Substantia nigra (tissue), 51 donors: ENCODE measurements at places on chromosomes 7 and 10.

- no peak for DNase-seq
Observed at GRCh38 chr7:77293046-77293445, 93.4 kb upstream of the FGL2 start.

GRCh38 chr7:151673216-151673615 lies 153.5 kb upstream of the RHEB start:
- DNase-seq, result no peak

DNA sequence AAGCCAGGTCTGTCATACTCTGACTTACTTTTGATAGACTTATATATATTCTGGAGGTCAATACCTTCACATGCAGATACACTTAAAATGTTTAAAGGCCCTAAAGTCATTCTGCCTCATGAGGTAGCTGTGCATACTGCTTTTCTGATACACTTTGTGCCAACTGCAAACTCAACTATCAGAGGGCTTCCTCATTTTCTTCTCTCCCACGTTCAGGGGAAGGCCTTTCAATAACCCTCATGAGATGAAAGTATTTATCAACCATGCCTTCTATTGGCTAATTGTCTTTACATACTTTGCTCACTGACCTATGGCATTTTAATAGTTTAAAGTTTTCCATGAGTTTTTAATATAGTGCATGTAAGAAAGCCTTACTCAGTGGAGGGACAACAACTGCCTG lies 112.7 kb upstream of the AMPH start:
- no peak for DNase-seq

- DNase-seq, result no peak
Observed at GRCh38 chr7:106010331-106010730, 47.3 kb downstream of the CDHR3 start.

- no peak for DNase-seq
Observed at GRCh38 chr10:94155722-94156271, 162.1 kb downstream of the PLCE1 start.

- no peak for DNase-seq
Observed at GRCh38 chr10:71264345-71265200, 52.2 kb downstream of the UNC5B start.

- DNase-seq, result no peak
Observed at GRCh38 chr7:29565982-29566746, 2.5 kb downstream of the PRR15 start.

DNA sequence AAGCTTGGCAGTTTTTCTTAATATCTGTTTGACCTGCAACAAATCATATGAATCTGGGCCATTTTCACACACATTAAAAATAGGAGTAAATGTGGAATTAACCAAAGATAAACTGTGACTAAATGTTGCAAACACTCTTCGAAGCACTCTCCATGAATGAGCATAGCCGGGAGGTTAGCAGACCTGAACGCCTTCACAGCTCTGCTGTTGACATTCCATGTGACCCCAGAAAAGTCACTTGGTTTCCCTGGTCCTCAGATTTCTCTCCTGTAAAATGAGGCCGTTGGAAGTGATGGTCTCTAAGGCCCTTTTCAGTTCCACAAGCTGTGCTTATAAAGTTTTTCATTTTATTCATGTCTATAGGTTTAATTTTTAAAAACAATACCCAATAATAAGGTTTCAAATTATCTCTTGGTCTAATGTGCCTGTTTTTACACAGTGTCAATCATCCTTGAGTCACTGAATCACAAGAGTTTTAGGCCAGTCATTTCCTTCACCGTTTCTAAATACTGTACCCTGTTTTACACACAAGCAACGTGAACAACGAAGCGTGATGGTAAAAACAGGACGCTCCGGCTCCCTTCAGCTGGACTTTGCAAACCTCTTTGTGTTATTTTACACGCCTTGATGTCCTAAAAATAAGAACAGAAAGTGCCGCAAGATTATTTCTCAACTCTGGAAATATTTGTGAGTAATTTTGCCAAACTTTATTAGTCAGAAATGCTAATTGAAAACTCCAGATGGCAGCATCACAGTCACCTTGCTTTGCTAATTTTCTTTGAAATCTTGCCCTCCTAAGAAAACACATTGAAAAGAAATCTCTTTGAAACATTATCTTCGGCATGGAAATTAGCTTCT lies 38.6 kb upstream of the MET start:
- no peak for DNase-seq

GRCh38 chr10:62817766-62818425 lies 1.7 kb upstream of the EGR2 start:
- DNase-seq, result peak; percentile 55

- no peak for DNase-seq
Observed at GRCh38 chr10:104098358-104098925, 12.8 kb upstream of the COL17A1 start.

- no peak for DNase-seq
Observed at GRCh38 chr7:40674316-40674715, 539.5 kb downstream of the SUGCT start.

DNA sequence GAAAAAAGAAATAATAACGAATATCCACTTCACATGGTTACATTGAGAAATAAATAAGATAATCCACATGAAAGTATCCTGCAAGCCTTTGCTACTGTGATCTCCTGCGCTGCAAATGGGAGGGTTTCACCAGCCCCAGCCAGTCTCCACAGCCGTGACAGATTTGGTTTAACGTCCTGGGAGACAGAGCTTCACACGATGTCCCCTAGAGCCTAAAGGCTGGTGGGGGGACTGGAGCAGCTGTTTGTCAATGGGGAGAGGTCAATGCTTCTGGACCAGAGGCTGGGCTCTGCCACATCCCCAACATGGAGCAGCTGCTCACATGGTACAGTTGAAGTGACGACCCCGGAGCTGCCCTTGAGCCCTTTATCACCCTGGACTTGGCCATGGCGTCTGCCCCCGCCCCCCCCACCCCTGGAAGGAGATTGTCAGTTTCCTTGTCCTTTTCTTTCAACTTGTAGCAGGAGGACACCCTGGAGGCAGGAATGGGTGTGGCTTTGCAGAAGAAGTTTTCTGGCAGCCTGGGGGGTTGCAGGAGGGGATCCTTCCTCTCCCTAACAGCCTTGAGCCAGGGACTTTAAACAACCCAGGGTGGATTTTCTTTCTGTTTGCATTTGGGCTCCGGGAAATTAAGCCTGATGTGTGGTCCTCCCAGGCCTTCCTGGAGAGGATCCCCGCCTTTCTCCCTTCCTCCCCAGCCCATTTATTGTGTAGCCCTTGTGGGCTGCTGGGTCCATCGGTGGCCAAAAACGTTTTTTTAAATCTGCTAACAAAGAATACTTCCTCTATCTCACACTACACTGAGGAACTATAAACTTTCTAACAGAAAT lies 37.0 kb upstream of the MXI1 start:
- no peak for DNase-seq

DNA sequence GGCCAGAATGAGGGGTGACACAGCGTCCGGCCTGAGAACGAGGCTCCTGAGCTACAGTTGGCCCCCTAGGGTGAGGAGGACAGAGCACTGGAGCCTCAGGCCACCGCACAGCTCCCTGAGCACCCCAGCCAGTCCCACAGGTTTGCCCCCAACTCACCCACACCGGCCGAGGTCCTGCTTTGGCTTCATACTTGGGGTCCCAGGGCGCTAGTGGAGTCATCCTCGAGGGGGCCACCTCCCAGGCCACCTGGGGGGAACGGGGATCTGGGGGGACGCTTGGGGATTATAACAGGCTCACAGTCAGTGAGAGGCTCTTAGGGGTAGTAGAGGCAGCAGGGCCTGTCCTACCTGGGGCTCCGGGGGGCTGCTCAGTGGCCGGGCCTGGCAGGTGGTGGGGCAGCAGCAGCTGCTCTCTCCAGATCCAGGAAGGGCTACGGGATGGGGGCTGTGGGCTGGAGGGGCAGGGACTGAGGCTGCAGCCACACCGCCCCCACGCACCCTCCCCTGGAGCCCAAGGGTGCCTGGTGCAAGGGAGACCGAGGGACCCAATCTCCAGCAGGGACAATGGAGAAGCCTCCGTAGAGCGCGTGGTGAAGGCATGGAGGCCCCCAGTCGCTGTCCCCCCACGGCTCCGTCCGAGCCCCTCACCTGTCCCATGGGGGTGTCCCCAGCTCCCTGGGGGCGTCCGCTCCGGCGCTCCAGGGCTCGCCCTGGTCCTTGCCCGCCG lies 588 bp downstream of the SAP25 start:
- no peak for DNase-seq

DNA sequence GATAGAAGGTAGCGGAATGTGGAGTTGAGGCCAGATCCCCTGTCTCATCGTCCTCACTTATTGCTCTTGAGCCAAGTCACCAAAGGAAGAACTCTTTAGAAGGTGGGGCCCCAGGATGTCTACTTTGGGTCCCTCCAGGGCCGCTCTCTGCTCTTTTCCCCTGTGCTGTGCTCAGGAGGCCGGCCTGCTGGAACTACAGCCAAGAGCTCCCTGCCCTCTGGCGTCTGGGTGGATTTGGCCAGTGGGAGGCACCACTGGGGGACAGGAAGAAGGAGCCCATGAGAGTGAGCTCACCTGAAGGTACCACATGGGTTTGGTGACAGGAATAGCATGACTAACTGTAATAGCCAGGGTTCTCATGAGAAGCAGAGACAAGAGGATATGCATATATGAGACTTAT lies 97.7 kb upstream of the FAM180A start:
- DNase-seq, result no peak

GRCh38 chr7:85133006-85133405 lies 53.9 kb downstream of the SEMA3D start:
- DNase-seq, result no peak

DNA sequence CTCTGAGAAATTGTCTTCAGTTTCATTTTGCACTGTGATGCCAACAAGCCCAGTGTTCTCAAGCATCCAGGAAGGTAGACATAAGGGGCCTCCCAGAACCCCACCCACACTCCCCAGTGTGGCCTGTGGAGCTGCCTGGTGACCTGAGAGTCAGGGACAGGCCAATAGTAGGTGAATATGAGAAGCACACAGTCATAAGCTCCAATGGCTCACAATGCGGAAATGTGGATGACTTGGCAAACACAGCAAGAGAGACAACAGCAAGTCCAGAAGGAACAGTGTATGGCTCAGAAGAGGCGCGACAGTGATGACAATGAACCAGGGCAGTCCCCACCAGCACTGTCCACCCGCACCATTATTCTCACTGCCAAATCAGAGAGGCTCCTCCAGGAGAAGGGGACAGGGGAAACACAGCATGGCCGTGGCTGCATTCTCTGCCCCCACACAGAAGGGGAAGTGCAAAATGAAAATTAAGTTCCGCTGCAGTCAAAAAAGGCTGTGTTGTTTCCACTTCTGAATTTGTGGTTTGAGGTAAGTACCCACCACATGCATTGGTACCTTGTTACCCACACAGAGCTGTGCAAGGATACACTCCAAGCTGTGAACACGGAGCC lies 419.8 kb downstream of the GRID1 start:
- no peak for DNase-seq

GRCh38 chr10:114195079-114195478 lies 15.9 kb downstream of the TDRD1 start:
- no peak for DNase-seq

DNA sequence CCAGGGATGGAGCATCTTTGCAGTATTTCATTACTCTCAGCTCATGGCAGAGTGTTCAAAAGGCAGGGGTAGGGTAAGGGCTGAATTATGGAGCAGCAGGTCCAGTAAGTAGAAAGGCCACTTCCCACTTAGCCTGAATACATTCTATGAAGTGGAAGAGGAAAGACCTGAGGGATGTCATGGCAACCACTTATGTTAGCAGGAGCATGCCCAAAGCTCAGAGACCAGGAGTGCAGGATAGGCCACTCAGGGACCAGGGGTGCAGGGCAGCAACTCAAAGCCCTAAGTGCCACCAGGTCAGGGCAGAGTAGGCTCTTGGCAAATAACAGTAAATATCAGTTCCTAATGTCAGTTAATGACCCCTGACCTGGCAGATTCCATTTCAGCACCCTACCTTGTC lies 3.6 kb downstream of the SRI start:
- DNase-seq, result no peak
